Ecto neural progenitor cell (in vitro differentiated cells): ENCODE measurements at places on chromosomes 7 and 10.

- DNase-seq: no peak
Measured at GRCh38 chr7:137404660-137405317, 61.3 kb upstream of the PTN start.

- no peak for DNase-seq
Measured at GRCh38 chr10:52571018-52571417, 201.6 kb downstream of the MBL2 start.

DNA sequence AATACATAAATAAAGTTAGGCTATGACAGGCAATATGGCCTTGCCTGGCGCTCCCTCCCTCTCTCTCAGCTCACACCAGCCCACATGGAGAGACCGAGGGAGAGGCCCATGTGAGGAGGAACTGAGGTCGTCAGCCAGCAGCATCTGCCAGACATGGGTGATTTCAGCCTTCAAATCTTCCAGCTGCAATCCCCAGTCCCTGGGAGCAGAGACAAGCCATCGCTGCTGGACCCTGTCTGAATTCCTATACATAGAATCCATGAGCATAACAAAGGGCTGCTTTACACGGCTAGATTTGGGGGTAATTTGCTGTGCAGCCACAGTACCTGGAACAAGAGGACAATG lies 35.6 kb downstream of the ANKRD16 start:
- DNase-seq: no peak

DNA sequence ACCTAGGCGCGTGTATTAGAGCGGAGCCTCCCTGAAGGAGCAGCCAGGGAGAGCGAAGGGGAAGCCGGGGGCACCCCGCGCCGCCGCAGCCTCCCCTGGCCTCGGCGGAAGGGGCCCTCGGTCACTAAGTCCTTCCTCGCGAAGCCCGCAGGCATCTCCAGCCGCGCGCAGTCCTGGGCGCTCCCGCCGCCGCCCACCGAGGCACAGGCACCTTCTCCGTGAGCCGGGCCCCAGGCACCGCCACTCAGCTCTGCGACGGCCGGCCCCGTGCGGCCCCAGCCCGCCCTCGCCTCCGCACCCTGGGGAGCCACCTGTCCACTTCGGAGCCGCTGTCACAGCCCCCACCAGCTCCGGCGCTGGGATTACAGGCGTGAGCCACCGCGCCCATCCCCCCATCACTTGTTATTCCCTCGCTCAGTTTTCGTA lies 80.8 kb downstream of the ZNF467 start:
- peak; percentile 59 for DNase-seq

DNA sequence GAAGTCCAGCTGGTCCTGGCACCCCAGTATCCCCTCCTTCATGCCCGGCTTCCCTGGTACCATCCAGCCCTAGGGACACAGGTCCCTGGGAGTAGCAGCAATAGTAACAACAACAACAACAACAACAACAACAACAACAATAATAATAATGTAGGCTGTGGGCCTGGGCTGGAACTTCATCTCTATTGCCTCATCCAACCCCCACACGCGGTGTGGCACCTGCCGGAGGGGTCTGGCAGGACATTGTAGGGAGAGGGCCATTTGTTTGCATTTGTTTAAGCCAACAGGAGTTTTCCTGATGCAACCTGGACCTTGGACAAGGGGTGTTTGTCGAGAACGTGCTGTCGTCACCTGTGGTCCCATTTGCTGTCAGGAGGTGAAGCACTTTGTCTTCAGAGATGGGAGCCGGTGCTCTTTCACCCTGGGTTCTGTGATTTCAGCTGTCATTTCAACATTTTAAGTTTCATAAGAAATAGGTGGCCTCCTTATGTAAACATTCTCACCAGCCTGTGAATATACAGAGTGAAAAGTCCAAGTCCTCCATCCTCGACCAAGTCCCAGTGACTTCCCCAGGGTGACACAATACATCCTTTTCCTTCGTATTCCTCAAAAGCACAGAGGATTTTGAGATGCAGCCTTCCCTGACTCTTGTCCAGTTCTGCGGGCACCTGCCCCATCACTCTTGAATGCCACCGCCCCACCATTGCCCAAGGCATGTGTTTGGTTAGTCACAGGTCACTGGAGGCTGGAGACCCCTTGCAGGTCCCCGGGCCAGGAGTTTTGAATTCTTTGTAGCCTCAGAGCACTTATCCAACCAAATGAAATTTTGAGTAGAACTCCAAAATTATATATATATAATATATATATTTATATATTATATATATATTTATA lies 9.2 kb downstream of the LHPP start:
- no peak for DNase-seq

DNA sequence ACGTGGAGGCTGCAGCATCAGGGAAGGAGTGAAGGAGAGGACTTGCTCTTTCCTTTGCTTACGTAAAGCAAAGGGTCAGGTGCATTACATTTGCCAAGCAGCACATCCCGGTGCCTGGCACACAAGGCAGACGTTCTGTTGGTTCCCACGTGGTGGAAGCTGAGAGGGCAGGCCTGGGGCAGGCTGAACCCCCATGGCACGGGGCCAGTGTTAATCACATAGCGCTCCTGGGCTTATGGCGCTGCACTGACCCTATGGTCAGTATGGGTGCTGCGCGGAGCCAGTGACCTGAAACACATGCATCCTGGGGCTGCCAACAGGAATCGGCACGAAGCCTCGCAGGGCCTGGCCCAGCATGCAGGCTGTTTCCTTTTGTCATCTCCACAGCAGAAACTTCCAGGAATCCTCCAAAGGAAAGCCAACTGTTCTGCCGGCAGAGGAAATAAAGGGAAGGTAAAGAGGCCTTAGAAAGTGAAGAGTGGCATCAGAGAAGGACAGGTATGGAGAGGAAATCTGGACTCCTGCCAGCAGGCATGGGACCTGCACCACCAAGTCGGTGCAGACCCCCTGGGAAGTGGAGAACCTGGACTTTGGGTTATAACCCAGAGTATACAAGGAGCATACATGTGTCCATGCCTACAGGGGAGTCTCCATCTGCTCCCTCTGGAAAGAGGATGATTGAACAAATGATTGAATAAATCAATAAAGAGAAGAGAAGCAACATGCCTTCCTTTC lies 560.2 kb downstream of the TCERG1L start:
- DNase-seq: no peak

- DNase-seq: no peak
Measured at GRCh38 chr7:91660734-91661356, 219.7 kb downstream of the MTERF1 start.

DNA sequence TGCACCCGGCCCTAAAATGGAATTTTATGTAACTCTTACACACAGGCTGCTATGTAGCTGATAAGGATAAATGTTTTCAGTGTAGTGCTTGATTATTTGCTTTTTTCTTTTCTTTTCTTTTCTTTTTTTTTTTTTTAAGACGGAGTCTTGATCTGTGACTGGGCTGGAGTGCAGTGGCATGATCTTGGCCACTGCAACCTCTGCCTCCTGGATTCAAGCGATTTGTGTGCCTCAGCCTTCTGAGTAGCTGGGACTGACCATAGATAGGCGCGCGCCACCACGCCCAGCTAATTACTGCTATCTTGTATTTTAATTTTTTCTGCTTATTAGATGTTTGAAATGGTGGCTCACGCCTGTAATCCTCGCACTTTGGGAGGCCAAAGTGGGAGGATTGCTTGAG lies 3.4 kb downstream of the RABGEF1 start:
- no peak for DNase-seq

DNA sequence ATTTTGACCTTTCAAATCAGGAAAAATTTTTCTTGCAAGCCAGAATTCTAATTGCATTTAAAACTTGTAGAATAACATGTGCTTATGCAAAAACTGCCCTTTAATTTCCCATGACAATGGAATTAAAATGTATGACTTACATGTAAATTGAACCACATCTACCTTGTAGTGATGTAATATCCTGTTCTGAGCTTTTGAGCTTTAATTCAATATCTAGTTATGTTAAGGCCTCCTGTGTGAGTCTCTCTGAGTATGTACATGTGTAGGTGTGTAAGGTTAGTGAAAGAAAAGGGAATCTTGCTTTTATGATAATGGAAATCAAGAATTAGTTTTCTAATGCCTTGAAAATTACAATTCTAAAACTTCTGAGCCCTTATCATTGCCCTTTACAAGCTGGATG lies 344.8 kb upstream of the AKR1E2 start:
- no peak for DNase-seq

- DNase-seq: no peak
Measured at GRCh38 chr7:103080923-103081322, 6.0 kb downstream of the ARMC10 start.
